ENCODE measurements at places on chromosomes 1 and 21. TPM values are rescaled to one million over a fixed set of nuclear protein-coding genes. Genes with fewer than 3 reads are reported as not detected.

GRCh38 chr1:85692730-85693314 is 15.4 kb downstream of the ZNHIT6 start:
- peak; percentile 25 for DNase-seq

DNA sequence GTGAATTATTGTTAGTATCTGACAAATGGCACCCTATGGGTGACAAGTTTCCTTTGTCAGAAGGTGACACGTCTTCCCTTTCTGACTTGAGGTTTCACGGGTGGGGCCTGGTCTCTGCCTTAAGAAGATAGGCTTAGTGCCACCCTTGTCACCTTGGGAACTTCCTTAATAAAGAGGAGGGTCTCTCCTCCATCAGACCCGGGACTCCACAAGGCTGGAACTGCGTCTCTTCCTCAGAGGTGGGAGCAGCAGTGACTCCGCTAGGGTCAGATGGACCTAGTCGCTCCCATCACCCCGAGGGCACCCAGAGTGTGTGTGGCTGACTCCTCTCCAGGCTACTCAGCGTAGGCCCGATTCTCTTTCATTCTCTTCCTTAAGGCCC is 774 bp upstream of the WDTC1 start:
- no peak for DNase-seq

- DNase-seq: no peak
Measured at GRCh38 chr1:193260896-193261295, 74.5 kb upstream of the B3GALT2 start.

GRCh38 chr1:219433496-219434131 is 179.3 kb downstream of the ZC3H11B start:
- DNase-seq: no peak

DNA sequence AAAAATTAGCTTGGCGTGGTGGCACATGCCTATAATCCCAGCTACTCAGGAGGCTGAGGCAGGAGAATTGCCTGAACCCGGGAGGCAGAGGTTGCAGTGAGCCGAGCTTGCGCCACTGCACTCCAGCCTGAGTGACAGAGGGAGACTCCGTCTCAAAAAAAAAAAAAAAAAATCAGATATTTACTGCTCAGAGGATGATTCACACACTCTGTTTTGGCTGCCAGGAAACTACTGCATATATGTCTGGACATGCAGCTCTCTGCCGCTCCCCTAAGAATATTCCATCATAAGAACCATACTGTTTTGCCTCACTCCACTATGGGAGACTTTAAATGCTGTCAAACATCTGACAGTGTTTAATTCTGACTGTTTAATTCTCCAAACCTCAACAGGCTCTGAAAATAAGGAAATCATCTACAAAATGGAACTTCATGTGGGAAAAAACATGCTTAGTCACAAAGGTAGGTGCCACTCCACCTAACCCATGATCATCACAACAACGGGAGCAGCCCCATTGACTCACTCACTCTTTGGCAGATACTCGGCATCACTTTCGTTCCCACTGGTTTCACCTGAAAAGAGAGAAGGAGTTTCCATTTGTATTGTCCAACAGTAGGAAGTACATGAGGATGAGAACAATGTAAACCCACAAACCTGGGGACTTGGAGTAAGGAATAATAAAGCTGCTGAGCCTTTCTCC is 29.3 kb upstream of the BCAS2 start:
- no peak for DNase-seq

DNA sequence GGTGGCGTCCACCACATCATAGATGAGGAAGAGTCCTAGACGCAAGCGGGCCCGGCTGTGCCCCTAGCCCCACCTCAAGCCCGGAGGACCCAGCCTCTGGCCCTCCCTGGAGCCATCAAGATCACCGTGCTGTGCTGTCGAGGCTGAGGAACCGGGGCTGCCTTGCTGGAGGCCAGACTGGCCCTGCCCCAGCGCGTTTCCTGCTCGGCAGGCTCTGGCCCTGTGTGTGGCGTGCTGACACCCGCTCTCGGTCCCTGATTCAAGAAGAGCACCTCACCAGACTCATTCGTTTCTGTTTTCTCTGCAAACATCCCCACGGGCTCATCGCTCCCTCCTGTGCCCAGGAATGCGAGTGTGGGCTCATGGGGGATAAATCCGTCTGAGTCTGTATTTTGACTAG is 51.1 kb downstream of the GLIS1 start:
- DNase-seq: no peak

- no peak for DNase-seq
Measured at GRCh38 chr21:28099001-28099705, 893.5 kb downstream of the LTN1 start.

DNA sequence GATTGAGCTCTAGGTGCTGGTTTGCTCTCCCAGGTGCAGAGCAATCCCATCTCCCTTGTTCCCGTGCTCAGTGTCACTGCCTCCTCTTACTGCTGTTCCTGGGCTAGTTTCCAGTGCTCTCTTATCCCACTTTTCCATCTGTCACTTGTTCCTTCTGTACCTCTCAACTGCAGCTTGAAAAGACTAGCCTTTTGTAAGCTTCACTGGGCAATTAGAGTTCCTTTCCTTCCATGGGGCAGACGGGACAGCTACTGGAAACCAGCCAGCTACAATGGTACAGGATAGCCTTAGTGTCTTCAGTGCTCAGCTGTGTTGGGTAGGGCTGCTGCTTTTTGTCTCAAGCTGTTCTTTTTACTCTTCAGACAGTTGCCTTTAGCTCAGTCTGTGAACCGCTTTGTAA is 31.6 kb downstream of the AGT start:
- no peak for DNase-seq

DNA sequence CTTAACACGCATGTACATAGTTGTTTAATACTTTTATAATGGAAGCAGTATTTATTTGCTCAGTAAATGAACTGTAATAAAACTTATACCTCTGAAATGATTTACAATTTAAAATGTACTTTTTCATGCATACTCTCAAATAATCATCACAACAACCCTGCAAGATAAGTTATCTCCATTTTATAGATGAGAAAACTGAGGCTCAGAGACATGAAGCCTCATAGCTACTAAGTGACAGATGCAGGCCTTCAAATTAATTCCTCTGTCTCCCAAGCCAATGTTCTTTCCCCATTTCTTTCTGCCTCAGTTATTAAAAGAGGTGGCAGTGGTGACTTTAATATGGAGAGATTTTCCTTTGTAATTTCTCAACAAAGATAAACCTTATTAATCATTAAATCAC is 19.6 kb upstream of the CLCA1 start:
- DNase-seq: no peak

- no peak for DNase-seq
Measured at GRCh38 chr1:245685111-245685810, 530.5 kb downstream of the KIF26B start.

GRCh38 chr1:11748294-11749202 is 12.6 kb downstream of the AGTRAP start:
- no peak for DNase-seq

- no peak for DNase-seq
Measured at GRCh38 chr1:201090541-201090940, 21.7 kb downstream of the CACNA1S start.

- DNase-seq: no peak
Measured at GRCh38 chr21:30580132-30580531, 10.1 kb downstream of the KRTAP22-2 start.

DNA sequence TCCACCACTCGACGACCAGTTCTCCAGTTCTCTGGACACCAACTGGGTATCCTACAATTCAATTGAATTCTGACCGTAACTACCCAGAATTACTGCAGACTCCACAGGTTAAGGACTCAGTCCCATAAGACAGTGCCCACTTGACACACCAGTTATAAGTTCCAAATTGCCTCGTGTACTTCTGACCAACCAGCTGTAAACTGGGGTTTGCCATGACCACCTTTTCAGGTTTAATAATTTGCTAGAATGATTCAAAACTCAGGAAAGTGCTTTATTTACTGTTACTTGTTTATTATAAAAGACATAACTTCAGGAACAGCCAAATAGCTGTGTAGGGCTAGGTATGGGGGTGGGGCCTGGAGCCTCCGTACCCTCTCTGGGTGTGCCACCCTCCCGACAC is 15.3 kb downstream of the NUDC start:
- no peak for DNase-seq

Gene FOXD2
- 0.21 TPM for total RNA-seq

DNA sequence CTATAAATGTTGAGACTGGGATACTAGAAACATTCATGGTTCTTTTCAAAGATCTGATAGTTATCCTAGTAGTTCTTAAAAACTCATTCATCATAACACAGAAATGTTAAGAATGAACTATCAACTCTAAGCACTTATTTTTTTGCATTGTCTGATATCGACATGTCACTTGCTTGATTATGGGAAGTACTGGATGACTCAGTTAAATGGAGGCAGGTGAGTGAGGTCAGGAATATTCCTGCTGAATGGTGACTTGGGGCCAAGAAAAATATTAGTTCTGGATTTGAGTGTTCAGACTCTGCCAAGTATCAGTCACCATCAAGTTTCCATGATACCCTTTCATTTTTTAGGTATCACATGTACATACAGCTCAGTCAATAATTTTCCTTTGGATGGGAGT is 63.6 kb downstream of the NEK7 start:
- DNase-seq: peak; percentile 41

DNA sequence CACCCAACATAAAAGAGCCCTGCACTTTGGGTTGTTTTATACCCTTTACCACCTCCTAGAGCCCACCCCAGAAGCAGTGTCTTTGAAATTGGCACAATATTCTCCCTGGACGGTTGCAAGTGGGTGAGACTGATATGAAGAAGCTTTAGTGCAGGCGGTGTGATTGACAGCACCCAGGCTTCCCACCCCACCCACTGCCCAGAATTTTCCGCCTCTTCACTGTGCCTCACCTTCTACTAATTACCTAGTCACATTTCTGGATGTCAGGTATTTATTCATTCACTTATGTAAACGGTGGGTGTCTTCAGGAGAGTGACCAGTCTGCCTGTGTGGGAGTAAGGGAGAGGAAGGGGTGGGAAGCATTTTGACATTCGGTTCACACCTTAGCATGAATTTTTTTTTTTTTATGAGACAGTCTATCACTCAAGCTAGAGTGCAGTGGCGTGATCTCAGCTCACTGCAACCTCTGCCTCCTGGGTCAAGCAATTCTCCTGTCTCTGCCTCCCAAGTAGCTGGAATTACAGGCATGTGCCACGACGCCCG is 1.7 kb upstream of the FAM89A start:
- no peak for DNase-seq

- no peak for DNase-seq
Measured at GRCh38 chr1:32303997-32304622, 12.2 kb downstream of the HDAC1 start.

DNA sequence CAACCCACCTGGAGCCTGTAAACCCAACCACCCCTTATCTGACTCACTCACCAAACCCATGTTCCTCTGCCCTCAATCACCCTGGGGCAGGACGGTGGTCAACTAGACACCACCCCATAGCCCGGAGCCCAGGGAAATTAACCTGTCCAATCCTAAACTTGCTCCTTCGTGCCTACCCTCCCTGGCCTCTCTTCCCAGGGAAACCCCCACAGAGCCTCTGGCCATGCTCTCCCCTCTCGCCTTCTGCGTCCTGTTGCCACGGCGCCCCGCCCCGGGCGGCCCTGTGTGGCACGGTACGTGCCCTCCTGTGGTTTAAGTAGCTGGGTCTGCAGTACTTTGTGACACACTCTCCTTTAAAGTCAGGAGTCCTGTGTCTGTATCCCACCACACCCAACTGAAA is 4.0 kb upstream of the FTCD start:
- no peak for DNase-seq

DNA sequence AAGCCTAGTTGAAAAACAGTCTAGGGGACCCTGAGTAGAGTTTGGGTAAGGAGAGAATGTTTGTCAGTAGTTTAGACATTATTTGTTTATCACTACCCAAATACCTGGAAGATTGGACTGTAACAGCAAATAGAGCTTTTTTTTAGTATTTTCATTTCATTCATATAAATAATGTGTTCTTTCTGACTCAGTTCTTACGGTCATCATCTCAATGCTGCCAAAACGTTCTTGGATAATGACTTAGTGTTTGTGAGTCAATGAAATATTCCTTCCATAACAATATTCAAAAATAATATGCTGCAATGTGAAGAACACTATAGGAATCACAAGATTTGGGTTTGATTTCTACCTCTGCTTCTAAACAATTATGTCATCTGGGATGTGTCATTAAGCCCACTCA is 400.0 kb upstream of the PKN2 start:
- DNase-seq: no peak

DNA sequence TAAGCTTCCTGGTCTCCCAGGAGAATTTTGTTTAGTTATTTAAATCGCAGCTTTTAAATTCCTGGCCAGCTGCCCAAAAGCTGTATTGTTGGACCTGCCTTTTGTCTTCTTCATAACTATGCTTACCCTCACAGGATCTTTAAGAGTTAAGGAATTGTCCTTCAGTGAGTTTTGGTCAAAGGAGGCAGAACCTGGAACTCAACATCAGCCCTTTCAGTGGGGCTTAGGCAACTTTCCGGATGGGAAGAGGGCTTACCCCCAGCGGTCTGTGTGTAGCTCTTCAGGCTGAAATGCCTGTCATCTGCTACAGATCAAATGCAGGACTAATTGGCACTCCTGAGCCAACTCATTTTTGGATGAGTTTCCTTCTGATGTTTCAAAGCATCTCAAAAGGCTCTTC is 402.6 kb downstream of the SIPA1L2 start:
- DNase-seq: no peak

GRCh38 chr1:226203240-226203639 is 16.7 kb upstream of the ACBD3 start:
- DNase-seq: no peak

Gene B3GALT2
- not detected for total RNA-seq

Gene RXFP4
- not detected for total RNA-seq

DNA sequence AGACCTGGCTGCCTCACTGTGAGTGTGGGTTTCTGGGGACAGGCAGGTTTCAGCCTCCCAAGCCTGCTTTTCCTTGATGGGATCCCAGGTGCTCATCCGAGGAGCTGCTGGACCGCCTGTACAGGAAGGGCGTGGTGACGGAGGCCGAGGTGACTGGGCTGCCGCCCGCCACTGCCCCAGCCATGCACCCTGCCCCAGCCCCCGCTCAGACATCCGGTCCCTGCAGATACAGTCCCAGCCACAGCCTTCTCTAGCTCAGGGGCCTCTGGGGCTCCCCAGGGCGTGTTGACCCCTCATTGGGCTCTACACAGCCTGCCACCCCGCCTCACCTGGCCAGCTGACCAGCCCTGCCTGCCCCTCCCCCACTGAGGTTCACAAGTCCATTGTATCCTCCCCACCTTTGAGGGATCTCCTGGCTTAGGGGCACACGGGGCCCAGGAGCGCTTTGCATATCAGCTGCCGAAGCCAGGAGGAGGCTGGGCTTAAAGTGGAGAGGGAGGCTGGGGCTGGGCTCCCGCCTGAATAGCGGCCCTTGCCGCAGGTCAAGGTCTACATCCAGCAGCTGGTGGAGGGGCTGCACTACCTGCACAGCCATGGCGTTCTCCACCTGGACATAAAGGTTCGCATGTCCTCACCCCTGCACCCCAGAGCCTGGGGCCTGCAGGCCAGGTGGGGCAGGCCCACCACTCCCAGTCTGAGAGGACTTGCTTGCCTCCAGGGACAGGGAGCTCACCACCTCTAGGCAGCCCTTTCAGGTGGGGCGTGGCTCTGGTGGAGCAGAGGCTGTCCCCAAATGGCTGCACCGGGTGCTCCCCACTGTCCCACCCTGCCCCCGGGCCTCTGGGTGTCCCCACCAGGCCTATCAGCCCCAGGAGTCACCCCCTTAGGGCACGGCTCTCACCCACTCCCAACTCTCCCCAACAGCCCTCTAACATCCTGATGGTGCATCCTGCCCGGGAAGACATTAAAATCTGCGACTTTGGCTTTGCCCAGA is 38.5 kb downstream of the TRIM11 start:
- DNase-seq: no peak

All from kidney epithelial cell (primary cell).